ENCODE measurements at places on chromosomes 3 and 15. TPM values are rescaled to one million over a fixed set of nuclear protein-coding genes. Genes with fewer than 3 reads are reported as not detected.

ANKRD63 gene
- not detected for total RNA-seq

PLSCR2 gene
- total RNA-seq, result not detected

VGLL3 gene
- total RNA-seq, result 14.5 TPM

CCR1 gene
- 0.13 TPM for total RNA-seq

HESX1 gene
- 0.56 TPM for total RNA-seq

LRRC34 gene
- total RNA-seq, result 3.4 TPM

BRK1 gene
- total RNA-seq, result 134 TPM

SI gene
- total RNA-seq, result not detected

HTR3E gene
- total RNA-seq, result not detected

COL6A5 gene
- total RNA-seq, result not detected

EXD1 gene
- not detected for total RNA-seq

PAQR5 gene
- total RNA-seq, result 2.1 TPM

IMPG2 gene
- total RNA-seq, result 0.44 TPM

SLC15A2 gene
- total RNA-seq, result 0.25 TPM

GLDN gene
- total RNA-seq, result 6.5 TPM

SLC51A gene
- not detected for total RNA-seq

RAD51 gene
- 6.9 TPM for total RNA-seq

KLHL40 gene
- total RNA-seq, result not detected

FAN1 gene
- 13.6 TPM for total RNA-seq

MASP1 gene
- 1.2 TPM for total RNA-seq

ARRDC4 gene
- 4.4 TPM for total RNA-seq

GOLGA8J gene
- 0.13 TPM for total RNA-seq

GRIP2 gene
- not detected for total RNA-seq

UBAP1L gene
- 1.2 TPM for total RNA-seq

SRP14 gene
- 230 TPM for total RNA-seq

All from aortic smooth muscle cell (primary cell).